Cerebellar cortex (tissue), 1 donor: ENCODE measurements at places on chromosomes 11 and 22.

DNA sequence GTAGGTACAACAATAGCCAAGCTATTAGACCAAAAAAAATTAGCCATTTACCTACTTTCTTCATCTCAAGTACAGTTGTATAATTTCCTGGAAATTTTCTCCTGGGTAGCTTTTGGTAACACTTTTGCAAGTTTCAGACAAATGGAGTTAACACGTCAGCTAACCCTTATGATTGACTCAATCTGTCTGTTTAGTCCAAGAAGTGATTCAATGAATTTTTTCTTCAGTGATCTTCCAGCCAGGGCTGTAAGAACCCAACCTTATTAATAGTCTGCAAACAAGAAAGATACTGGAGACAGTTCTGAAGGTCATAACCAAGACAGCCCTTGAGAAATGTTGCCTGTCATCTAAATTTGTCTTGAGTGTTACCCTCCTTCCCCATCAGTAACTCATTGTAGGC lies 30.1 kb upstream of the FIBIN start:
- no peak for DNase-seq

- no peak for DNase-seq
Measured at GRCh38 chr11:131063638-131064037, 147.4 kb upstream of the SNX19 start.

- DNase-seq, result no peak
Measured at GRCh38 chr22:38401336-38402084, 53.5 kb downstream of the KCNJ4 start.

DNA sequence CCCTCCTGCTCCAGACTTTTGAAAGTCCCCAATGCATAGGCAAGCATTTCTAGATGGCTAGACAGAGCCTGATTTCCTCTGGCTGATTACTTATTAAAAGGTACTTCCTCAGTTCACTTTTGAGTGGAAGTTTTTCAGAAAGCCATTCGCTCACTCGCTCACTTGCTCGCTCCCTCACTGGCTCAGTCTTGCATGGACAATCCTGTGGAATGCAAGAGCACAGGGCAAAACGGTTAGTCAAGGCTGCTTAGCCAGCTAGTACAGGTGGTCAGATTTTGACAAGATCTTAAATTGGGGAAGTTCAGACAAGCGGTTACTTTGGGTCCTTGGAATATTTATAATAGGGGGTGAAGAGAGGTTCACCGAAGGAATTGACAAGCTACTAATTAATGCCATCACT lies 101.0 kb downstream of the ARL14EP start:
- DNase-seq, result no peak

- DNase-seq, result no peak
Measured at GRCh38 chr11:76574879-76575278, 95.7 kb downstream of the LRRC32 start.

DNA sequence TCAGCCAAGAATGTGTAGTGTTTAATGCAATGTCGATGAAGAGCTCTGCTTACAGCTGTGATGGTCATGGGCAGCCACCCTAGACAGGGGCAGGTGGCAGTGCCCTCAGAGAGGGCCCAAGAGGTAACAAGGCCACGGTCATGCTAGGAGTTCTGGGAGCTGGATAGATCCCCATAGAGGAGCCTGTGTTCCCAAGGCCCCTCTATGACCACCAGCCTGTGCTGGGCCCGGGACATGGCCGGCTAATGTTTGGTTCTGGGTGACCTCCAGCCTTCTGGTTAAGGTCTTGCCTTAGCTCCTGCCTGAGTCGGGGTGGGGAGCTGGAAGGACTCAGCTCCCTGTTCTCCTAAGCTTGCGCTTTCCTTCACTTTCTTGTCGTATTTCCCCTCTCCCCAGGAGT lies 65.1 kb downstream of the GRIK4 start:
- no peak for DNase-seq

- no peak for DNase-seq
Measured at GRCh38 chr22:49858827-49859226, 5.2 kb downstream of the ZBED4 start.

GRCh38 chr11:111933872-111934271 lies 3.3 kb upstream of the DIXDC1 start:
- DNase-seq, result no peak

GRCh38 chr11:125542709-125543108 lies 26.6 kb upstream of the EI24 start:
- no peak for DNase-seq

GRCh38 chr22:36329254-36330078 lies 58.3 kb downstream of the MYH9 start:
- peak; percentile 80 for DNase-seq

DNA sequence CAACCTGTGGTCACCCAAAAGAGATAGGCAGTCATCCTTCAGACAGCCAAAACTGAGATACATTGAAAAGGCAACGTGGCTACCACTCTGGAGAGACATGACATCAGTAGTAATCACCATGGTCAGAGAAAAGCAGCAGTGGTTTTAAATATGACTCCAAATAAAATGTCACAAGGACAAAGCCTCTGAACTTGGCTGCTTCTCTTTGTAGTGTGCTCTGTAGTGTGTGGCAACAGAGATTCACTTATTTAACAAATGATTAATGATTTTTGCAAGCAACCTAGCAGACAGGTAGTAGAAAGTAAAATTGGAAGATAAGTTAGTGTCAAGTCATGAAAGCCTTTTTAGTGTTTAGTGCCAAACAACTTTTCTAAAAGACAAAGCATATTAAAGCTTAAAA lies 63.5 kb downstream of the PAX6 start:
- DNase-seq, result peak; percentile 19

DNA sequence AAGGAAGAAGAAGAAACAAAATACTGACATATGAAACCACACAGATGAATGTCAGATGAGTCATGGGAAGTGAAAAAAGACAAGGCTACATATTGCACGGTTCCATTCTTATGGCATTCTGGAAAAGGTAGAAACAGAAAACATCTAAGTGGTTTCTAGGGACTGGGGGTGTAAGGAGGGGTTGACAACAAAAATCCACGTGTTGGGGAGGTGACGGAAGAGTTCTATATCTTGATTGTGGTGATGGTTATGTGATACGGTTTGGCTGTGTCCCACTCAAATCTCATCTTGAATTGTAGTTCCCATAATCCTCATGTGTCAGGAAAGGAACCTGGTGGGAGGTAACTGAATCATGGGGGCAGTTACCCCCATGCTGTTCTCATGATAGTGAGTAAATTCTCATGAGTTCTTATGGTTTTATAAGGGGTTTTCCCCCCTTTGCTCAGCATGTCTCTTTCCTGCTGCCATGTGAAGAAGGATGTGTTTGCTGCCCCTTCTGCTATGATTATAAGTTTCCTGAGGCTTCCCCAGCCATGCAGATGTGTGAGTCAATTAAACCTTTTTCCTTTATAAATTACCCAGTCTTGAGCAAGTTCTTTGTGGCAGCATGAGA lies 6.4 kb upstream of the ARFGAP3 start:
- no peak for DNase-seq

- DNase-seq, result no peak
Measured at GRCh38 chr11:134468796-134469195, 56.8 kb upstream of the B3GAT1 start.

DNA sequence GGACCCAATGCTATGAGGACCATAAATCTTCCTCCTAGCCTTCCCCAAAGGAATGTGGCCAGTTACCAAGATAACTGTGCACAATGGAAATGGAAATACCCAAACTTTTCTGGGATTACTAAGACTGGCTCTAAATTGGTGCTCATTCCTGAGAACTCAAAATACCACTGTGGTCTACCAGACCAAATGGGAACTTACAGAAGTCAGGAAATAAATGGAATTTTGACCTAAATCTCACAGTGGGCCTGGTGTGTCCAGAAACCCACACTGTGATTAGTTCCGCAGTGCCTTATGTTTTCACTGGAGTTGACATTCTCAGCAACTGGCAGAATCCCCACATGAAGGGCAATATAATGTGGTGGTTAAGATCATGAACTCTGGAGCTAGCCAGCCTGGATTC lies 99.4 kb upstream of the ZC3H12C start:
- DNase-seq, result no peak

- no peak for DNase-seq
Measured at GRCh38 chr11:23725752-23726151, 771.1 kb upstream of the LUZP2 start.

DNA sequence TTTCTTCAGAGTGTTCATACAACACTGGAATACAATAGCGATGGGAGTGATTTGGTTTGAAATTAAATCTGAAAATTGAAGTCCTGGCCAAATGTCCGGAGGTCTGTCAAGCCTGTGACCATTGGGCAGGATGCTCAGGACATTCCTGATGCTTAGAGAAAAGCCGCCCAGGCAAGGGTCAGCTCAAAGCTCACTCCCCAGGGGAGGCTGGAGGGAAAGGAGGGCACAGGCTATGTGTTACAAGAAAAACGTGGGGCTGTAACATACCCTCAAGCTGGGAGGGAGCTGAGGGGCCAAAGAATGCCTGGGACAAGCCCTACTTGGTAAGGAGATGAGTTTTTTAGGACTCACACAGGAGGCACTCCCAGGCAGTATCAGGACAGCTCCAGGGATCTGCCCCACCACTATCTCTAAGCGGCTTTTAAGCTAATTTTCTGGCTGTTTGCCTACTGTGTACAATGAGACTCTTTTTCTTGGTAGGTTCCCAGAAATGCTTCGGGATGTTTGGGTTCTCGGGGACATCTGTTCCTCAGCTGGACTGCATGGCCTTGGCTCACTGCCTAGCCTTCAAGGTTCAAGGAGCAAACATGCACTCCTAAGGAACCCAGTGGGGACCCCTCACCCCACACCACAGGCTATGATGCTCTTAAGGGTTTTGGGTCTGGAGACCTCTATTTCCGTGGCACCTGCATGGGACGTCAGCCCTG lies 500.1 kb downstream of the BRD1 start:
- no peak for DNase-seq

DNA sequence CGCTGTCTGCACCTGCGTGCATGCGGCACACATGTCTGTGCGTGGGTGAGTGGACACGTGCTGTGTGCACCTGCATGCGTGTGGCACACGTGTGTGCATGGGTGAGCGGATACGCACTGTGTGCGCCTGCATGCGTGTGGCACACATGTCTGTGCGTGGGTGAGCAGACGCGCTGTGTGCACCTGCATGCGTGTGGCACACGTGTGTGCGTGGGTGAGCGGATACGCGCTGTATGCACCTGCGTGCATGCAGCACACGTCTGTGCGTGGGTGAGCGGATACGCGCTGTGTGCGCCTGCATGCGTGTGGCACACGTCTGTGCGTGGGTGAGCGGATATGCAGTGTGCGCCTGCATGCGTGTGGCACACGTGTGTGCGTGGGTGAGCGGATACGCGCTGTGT lies 27.1 kb upstream of the ACR start:
- DNase-seq, result no peak

- no peak for DNase-seq
Measured at GRCh38 chr22:40813912-40814315, 5.2 kb downstream of the SLC25A17 start.

GRCh38 chr11:8268530-8269400 lies 5.1 kb upstream of the LMO1 start:
- DNase-seq, result no peak

DNA sequence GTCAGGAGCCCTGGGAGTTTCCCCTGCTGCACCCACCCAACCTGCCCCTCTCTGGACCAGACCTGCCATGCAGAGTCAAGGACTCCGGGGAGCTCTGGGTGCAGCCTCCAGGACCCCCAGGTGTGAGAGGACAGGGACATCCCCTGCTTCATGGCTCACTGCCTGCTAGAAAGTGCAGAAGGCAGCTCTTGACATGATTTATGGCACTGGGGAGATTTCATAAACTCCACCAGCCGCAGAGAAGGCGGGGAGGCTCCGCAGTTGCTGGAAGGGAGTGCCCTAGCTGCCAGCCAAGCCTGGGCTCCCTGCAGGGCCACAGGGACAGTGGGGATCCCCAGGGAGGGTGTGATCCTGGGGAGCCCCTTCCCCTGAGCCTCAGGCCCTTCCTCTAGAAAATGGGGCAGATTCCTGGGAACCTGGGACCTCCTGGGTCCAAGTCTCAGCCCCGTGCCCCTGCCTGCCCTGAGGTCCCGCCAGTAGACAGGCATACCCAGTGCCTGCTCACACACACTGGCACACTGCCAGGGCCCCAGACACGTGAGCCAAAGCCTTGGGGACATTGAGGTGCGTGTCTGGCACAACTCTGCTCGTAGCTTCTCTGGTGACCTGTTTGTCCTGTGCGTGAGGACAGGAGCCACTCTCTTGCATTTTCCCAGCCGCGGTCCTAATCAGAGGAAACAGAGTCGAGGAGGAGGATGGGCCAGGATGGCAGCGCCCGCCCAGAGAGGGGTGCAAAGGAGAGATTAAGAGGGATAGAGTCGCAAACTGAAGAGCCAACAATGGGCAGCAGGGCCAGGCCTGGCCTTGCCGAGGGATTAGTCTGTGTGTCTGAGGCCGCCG lies 13.8 kb downstream of the CABP7 start:
- no peak for DNase-seq

- no peak for DNase-seq
Measured at GRCh38 chr11:103220133-103220532, 110.9 kb downstream of the DYNC2H1 start.

GRCh38 chr11:84230402-84230801 lies 944.2 kb upstream of the CCDC90B start:
- no peak for DNase-seq

GRCh38 chr11:133919330-133920108 lies 37.2 kb downstream of the IGSF9B start:
- no peak for DNase-seq

DNA sequence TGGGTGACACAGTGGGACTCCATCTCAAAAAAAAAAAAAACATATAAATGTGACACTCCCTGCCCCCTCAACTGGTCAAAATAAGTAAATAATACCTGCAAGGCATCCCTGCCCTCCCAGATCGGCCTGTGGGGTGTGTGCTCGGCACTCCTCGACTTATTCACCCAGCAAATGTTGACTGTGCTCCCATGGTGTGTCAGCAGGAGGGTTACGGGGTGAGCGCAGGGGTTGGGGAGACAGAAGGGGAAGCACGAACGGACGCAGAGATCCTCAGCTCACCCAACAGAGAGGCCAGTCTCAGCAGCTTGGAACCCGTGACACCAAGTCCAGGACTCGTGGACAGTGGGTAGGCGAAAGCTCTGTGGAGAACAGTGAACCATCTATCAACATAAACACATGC lies 1.6 kb upstream of the ADM2 start:
- DNase-seq, result no peak

- DNase-seq, result no peak
Measured at GRCh38 chr11:17572791-17573460, 25.9 kb downstream of the OTOG start.

GRCh38 chr11:65314501-65315203 lies at the start of gene CDC42EP2:
Gene CDC42EP2 (plus strand): TSS chr11:65314866. CDS start chr11:65320899, 6,033 bp downstream.
- peak; percentile 70 for DNase-seq

DNA sequence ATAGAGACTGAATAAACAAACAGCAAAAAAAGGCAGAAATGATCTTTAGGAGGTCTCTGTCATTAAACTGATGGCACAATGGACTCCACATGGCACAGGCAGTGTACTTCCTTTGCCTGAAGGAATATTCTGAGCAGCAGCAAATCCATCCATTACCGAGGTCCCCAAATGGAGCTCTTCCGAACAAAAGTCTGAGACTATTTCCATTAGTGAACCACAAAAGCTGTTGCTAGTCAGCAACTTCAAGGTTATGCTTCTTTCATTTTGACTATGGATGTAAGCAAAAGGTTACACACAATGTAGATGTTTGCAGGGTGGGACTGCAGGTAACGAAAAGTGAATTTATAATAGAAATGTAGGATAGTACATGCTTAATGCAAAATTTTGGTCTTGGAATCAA lies 14.5 kb downstream of the NARS2 start:
- no peak for DNase-seq

GRCh38 chr11:68353118-68353517 lies 40.7 kb downstream of the LRP5 start:
- DNase-seq, result no peak

GRCh38 chr11:14857621-14858020 lies 34.4 kb downstream of the CYP2R1 start:
- no peak for DNase-seq
